Fibroblast of skin of back (primary cell): ENCODE measurements at places on chromosomes 6 and 20.

GRCh38 chr6:104829183-104829958, 30.3 kb downstream of the HACE1 start:
- no peak for DNase-seq

GRCh38 chr6:22774129-22774528, 204.8 kb downstream of the HDGFL1 start:
- DNase-seq, result no peak

DNA sequence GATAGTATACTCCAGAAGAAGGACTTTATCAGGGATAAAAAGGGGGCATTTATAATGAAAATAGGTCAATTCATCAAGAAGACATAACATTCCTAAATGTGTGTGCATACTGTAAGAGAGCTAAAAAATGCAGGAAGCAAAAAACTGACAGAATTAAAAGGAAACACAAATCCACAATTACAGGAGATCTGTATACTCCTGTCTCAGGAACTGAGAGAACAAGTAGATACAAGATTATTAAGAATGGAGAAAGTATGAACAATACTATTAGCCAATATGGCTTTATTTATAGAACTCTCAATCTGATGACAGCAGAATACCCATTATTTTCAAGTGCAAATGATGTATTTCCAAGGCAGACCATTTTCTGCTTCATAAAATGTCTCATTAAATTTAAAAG, 167.7 kb upstream of the BMP5 start:
- DNase-seq, result peak; percentile 13

DNA sequence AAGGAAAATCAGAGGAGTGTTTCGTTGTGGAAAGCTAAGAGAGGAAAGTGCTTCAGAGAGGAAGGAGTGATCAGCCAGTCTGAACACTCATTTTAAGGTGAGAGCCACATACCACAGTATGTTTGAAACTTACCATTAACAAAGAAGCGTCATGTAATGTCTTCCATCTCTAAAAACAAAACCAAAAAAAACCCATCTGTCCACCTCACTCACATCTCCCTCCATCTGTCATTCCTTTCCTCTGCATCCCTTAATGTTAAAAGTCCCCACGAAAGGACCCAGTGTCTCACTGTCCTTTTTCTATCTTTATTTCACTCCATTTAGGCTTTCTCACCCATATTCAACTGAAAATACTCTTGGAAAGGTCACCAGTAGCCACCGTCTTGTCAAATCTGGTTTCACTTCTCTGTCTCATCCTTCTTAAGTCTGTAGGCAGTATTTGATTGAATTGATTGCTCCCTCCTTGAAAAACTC, 59.4 kb upstream of the GNRH2 start:
- DNase-seq, result no peak

DNA sequence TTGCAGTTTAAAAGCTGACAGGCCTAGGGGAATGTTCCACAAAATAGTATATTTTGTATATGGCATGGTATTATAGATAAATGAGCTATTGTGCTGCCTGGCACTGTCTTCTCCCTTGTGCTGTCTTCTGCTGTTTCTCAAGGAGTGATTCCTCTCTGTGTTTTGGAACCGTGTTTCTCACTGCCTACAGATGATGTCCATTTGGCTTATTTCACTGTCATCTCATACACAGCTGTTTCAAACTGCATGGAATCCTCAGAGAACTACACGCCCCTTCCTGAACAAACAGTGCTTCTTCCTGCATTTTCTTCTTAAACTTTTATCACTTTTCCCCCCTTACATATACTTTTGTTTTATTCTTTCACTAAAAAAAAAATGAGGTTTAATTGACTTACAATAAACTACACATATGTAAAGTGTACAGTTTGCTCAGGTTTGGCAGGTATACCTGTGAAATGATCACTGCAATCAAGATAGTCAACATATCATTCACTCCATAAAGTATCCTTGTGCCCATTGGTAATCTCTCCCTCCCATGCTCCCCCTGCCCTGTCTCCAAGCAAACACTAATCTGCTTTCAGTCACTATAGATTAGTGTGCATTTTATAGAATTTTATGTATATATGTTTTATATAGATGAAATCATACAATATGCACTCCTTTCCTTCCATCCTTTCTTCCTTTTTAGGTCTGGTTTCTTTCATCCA, 43.0 kb downstream of the CBFA2T2 start:
- DNase-seq, result no peak

GRCh38 chr6:147407571-147407970, 100.9 kb upstream of the SAMD5 start:
- DNase-seq, result no peak
